Body of pancreas (tissue), 4 donors: ENCODE measurements at places on chromosomes 16 and 17. TPM values are rescaled to one million over a fixed set of nuclear protein-coding genes. Genes with fewer than 3 reads are reported as not detected.

DNA sequence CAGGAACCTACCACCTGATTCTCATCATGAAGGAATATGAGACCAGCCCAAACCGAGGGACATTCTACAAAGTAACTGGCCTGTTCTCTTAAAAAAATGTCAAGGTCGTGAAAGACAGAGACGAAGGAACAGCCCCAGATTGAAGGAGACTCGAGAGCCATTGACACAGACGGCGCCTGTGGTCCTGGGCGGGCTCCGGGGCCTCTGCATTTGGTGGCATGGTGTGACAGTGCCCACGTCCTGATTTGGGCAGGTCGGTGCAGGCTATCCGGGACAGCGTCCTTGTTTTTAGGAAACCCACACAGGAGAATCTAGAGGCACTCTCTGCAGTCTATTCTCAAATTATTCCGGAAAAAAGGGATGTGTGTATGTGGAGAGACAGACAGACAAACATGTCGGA, 64.1 kb downstream of the ADCY9 start:
- no peak for DNase-seq

GRCh38 chr17:78817123-78817522, 23.5 kb downstream of the USP36 start:
- no peak for DNase-seq

GRCh38 chr16:69926241-69926640, 24.9 kb upstream of the CLEC18A start:
- no peak for DNase-seq

DNA sequence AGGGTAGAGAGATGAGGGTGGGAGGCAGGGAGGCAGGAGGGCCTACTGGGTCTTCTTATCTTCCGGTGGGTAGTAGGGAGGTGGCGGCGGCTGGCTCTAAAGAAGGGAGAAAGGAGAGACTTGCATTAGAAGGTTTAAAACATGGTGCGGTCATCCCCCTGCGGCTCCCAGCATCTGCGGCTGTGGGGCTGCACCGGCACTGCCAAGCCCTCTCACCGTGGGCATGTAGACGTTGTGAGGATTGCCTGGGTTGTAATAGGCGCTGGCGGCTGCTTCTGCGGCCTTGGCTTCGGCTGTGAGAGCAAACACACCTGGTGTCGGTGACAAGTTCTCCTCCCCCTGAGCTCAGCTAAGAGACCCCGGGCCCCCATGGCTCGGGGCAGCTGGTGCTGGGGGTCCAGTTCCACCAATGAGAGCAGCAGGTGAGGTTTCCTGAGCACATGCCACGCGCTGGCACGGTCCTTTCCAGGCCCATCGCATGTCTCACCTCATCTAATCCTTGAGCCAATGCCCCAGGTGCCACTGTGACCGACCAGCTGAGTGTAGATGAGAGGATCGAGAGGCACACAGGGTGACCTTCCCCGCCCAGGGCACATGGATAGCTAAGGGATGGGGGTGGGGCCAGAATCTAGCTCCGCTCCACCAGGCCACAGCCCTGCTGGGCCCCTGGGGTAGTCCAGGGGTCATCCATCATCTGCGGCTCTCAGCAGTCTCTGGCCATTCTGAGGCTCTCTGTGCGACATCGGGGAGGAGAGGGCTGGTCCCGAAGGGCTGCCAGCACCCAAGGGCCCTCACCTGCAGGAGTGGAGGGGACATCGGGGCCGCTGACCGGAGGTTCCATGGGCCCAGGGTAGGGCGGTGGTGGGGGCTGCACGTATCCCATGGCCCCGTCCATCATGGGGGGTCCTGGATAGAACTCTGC, 2.7 kb upstream of the UNC13D start:
- peak; percentile 84 for DNase-seq

GRCh38 chr16:88698646-88699045, 7.6 kb downstream of the RNF166 start:
- DNase-seq = no peak

DNA sequence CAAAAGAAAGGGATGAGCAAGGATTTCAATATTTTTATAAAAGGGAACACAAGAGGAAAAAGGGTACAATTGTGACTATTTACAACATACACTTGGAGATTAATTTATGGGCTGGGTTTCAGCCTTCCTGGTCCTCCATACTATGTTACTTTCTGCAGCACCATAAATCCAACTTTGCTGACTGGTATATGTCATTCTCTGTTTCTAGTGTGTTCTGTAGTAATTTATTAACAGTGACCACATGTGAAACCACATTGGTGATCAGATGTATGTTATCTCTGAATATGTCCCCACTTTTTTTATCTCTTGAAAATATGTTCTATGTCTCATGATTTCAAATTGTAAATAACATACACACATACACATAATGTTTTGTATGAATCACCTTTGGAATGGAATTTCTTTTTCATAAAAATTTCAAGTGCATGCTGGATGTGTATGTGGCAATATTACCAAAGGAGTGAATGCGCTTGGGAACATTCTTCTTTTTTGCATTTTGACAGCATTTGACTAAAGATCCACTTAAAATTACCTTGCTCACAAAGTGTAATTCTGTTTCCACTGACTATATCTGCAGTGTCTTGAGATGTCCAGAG, 2.9 kb upstream of the LYRM9 start:
- no peak for DNase-seq

DNA sequence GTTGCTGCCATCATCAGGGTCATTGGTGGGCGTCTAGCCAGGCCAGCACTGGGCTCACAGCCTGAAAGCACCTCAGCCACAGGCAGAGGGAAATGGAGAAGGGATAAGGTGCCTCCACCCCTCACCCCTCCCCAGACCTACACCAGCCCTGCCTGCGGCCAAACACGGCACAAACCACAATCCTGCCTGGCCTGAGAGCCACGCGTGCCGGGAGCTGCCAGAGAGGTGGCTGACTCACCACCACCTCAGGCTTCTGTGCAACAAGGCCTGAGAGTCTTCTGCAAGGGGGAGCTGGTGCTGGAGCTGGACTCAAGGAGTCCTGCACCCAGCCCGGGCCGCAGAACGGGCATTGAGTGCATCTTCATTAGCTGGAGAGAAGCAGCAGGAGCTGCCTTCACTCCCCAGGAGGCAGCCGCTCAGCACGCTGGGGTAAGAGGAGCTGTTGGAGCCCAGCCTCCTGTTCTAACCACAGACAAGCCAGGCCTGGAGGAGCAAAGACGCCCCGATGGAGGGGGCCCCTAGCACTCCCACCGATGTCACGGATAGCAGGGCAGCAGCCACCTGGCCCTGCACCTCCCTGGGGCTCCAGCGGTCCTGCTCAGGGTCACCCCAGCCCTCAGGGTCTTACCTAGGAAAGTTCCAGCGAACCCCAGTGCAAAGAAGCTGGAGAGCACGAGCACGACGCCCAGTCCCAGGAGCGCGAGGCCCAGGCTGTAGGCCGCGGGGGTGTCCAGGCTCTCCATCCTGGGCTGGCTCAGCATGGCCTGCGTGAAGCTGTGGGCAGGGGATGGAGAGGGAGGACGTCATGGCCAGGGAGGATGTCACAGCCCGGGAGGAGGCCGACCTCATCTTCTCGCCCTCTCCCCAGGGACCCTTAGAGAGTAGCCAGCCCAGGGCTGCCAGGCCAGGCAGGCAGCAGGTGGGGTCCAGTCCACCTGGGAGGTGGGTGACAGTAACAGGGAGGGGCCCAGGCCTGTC, 16.0 kb upstream of the RASD1 start:
- peak; percentile 25 for DNase-seq

DNA sequence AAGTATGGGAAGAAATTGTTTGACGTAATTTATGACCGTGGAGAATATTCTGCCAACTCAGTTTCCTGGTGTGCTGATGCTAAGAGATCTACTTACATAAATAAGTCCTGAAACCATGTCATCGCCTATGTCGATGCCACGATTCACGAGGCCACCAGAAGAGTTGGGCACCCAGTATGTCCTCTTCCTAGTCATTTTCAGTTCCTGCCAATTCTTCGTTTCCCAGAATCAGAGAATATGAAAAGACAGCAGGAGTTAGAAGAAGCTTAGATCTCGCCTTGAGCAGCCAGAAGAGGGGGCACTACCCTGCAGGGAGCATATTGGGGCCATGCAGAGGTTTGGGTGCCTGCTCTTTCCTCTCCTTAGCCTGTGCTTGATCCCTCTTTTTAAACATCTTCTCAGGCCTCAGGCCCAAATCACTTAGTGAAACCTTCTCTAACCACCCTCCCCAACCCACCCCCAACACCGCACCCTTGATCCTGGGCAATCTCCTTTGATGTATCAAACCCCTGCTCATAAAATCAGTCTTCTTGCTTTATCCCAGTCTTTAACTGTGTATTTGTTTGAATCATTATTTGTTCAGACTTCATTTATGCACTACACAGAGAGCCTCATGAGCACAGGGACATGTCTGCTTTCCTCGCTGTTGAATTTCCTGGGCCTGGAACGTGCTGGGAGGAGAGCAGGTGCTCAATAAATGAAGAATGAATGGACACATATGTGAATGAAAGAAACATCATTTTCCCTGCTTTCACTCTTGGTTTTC, 12.2 kb upstream of the LONP2 start:
- DNase-seq = no peak

DNA sequence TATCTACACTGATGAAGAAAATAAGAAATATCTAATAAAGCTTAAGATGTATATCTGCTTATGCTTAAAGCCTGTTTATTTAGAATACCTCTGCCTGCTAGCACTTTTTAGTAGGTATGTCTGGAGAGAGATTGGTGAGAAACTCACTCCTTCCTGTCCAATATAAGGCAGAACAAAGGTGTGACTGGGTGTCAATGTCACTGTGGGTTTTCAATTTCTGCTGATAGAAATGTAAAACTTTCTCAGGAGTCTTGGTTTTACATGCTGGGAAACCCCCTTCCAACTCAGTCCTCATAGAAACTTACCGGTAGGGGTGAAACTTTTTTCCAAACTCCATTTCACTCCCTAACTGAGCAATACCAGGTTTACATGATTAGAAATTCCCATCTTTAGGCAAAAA, 17.8 kb upstream of the MPHOSPH6 start:
- no peak for DNase-seq

DNA sequence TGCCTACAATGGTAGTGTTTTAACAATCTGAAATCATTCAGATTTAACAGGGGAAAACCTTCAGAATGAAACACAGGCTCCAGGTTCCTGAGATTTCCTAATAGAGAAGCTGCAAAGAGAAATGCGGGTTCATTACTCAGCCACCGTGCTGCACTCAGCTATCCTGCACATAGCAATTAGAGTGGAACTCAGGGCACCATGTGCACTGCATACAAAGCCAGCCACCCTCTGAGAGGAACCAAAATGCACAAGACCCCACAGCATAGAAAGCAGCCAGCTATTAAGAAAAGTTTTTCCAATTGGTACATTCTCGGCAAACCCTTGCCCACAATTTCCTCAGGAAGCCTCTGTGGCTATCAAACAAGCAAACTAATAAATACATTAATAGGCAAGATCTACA, 37.4 kb downstream of the TOM1L2 start:
- DNase-seq = no peak

GRCh38 chr17:31699281-31699680, 159.8 kb downstream of the COPRS start:
- no peak for DNase-seq

DNA sequence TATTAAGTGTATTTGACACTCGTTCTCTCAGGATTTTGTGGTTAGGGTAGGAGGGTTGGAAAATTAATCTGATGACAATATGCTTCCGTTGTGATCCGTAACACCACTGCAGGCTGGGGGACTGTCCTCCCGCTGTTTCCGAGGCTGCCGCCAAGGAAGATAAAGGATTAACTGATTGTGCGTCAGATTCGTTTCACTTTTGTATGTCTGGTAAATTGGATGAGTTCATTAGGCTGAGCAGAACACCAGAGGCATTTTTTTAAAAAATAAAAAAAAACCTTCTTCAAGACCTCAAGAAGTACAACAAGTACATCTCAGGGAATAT, 486.7 kb upstream of the SALL1 start:
- no peak for DNase-seq

DNA sequence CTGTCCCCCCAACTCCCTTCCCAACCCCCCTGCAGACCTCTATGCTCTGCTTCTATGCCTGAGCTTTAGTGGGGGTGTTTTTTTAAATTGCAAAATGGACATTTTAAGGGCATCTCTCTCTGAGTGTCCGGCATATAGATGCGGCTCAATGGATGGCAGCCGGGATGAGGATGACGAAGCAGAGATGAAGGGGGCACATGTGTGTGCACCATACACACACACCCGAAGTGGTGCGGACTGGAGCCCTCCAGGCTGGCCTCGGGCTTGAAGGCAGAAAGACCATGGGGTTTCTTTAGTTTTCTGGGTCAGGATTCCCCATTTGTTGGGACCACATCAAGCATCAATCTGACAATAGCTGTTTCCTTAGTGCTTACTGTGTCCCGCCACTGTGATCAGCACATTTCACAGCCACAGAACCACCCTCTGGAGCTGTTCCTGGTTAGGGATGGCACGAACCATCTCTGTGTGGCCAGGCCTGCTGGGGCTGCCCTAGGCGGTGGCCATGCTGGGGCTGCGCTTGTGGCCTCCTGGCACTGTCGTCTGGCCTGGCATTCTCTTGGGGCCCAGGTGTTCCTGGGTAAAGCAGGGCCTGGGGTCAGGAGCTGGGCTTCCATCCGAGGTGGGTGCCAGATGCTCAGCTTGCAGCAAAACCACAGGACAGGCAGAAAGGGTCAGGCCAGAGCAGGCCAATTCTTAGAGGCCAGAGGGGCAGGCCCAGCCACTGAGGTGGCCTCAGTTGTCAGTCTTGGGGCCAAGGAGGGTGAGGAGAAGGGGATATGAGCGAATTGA, 49.9 kb downstream of the NT5M start:
- no peak for DNase-seq

DNA sequence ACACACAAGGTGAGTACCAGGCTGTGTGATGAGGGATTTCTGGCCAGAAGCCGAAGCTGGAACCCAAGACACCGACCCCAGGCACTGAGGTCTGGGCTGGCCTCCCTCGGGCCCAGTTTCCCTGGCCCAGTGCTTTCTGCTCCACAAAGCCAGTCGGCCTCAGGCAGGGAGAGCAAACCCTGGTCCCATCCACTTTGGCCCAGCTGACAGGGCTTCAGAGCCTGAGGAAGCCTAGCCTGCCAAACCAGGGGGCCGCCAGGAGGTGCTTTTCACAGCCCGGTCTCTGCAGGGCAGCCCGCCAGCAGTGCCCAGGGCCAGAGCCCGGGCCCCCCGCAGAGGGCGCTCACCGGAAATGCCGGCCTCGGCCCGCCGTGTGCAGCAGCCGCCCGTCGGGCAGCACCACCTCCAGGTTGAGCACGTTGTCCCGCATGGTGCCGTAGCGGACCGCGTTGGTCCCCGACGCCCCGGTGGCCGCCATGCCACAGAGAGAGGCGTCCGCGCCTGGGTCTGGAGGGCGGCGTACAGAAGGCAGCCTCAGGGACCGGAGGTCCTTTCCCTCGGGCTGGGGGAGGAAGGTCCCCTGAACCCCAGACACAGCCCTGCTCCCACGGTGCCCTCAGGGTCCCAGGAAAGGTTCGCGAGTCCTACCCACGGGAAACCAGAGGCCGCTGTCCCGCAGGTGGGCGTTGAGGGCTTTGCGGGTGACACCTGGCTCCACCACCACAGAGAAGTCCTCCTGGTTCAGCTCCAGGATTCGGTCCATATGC, 2.2 kb downstream of the LDHD start:
- DNase-seq = no peak

TBC1D3K gene
- total RNA-seq = not detected

NLRC3 gene
- total RNA-seq = 0.78 TPM

RAB11FIP3 gene
- 122 TPM for total RNA-seq

C16orf74 gene
- total RNA-seq = 1.0 TPM

PPM1E gene
- 0.66 TPM for total RNA-seq

AATK gene
- 29.1 TPM for total RNA-seq

PIK3R6 gene
- 0.66 TPM for total RNA-seq

CACNG4 gene
- not detected for total RNA-seq

CA7 gene
- total RNA-seq = not detected
